ENCODE measurements at places on chromosomes 16 and 17.

DNA sequence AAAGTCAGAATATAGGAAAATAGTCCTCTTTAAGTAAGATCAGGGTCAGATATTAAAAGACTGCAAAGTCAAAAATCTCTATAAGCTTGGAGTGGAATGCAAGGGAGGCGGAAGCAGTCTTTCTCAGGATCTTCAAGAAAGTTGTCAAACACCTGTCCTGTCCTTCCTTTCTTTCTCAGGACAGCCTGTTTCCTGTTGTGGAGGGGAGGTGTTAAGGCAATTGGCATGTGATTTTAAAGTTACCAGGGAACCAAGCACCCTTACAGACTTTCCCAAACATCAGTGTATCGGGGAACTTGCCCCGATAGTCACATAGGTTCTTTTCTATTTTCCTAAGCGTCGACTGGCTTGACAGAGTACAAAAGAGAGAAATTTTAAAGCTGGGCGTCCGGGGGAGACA lies 2.1 kb downstream of the ATP5PD start:
- DNase-seq, result no peak

DNA sequence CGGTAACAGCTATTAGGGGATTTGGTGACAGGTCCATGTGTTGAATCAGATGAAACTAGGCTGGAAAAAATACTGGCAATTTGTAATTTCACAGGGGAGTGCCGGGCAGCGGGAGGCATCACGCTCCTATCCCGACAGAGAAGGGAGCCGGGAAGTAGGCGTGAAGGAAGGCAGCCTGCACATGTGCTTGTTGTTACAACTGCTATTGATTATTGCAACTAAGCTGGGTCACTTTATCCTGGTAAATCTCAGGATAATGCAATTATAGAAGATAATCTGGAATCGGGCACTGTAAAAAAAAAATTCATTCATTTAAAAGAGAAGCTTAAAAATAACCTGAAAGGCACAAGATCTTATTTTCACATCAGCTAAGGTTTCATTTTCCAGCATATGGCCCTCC lies 180.6 kb downstream of the FOXL1 start:
- DNase-seq, result no peak

DNA sequence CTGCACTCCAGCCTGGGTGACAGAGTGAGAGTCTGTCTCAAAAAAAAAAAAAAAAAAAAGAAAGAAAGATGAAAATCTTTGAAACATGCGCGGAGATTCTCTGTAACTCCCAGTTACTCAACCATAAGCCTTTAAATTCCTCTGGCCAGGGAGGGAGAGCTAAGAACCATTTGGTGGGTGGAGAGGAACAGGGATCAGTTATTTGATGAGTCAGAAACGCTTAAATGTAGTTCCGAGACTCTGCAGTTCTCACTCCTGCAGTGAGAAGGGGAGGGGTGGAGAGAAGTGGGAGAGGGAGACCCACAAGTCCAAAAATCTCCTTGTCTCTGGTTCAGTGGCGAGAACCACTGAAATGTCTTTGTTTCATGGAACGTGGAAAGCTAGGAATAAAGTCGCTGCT lies 266.7 kb downstream of the SOX9 start:
- DNase-seq, result no peak

DNA sequence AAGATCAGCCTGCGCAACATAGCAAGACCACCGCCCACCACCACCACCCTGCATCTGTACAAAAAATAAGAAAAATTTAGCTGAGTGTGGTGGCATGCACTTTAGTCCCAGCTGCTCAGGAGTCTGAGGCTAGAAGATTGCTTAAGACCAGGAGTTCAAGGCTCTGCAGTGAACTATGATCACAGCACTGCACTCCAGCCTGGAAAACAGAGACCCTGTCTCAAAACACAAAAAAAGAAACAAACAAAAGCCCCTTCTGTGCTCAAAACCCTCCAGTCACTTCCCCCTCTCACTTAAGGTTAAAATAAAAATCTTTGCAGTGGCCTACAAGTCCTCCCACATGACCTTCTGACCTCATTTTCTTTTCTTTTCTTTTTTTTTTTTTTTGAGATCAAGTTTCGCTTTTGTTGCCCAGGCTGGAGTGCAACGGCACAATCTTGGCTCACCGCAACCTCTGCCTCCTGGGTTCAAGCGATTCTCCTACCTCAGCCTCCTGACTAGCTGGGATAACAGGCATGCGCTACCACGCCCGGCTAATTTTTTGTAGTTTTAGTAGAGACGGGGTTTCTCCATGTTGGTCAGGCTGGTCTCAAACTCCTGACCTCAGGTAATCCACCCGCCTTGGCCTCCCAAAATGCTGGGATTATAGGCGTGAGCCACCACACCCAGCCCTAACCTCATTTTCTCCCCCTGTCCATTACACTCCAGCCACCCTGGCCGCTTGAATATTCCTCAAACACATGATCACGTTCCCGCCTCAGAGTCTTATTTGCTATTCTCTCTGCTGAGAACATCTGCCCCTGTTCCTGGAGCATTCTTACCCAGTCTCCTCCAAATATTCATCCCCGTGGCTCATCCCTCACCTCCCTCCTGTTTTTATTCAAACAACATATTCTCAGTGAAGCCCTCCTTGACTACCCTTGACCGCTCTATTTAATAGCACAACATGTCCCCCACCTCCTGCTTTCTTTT lies 126.6 kb upstream of the MED13 start:
- DNase-seq, result no peak

DNA sequence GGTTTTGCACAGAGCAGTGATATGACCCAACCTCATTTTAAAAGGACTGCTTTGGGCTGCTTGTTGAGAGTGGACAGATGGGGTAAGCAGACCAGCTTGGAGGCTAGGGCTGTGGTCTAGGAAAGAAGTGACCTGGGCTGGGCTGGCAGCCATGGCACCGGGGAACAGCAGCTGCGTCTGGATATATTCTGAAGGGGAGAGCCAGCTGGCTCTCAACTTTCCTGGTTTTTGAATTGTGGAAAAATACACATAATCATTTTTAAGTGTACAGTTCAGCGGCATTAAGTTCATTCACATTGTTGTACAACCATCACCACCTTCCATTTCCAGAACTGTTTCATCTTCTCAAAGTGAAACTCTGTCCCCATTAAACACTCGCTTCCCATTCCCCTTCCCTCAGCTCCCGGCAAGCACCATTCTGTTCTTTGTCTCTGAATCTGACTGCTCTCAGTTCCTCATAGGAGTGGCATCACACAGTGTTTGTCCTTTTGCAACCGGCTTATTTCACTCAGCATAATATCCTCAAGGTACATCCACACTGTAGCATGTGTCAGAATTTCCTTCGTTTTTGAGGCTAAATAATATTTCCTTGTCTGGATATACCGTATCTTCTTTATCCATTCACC lies 113.2 kb downstream of the SPECC1 start:
- no peak for DNase-seq

DNA sequence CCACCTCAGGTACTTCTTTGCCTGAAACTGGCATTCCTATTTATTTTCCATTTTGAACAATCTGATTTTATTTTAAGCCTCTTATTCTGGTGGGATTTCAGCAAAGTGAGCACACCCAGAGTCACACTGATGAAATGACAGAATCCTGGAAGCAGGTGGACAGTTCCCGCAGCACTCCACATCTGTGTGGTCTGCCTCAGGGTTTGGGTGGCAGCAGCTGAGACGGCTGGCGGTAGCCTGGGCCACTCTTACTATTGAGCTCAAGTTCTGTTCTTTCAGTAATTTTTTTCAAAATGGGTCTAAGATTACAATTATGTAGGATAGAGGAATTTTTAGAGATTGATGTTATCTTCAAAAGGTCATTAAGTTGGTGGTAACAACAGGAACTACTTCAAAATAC lies 32.5 kb upstream of the ENDOV start:
- no peak for DNase-seq

GRCh38 chr17:30808785-30809286 lies 15.7 kb downstream of the CRLF3 start:
- DNase-seq, result peak; percentile 62

GRCh38 chr17:57240648-57241047 lies 15.7 kb upstream of the MSI2 start:
- no peak for DNase-seq

DNA sequence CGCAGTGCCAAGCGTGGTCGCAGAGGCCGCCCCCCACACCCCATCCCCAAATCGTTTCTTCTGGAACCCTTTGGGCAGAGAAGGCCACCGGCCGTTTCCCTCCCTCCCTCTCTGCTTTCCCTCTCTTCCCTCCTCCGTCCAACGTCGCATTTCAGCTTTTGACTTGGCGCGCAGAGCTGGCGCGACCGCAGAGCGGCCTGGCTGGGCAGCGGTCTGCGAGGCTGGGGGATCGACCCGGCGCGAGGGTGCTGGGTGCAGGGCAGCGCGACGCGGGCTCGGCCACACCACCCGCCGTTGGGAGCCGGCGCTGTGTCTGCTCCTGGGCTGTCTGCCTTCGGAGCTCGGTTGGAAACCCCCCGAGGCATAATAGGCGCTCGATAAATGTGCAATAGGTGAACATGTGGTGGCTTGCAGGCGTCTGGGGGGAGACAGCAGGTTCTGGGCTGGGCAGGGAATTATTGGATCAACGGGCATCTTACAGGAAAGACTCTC lies 2.8 kb upstream of the NTN3 start:
- no peak for DNase-seq

DNA sequence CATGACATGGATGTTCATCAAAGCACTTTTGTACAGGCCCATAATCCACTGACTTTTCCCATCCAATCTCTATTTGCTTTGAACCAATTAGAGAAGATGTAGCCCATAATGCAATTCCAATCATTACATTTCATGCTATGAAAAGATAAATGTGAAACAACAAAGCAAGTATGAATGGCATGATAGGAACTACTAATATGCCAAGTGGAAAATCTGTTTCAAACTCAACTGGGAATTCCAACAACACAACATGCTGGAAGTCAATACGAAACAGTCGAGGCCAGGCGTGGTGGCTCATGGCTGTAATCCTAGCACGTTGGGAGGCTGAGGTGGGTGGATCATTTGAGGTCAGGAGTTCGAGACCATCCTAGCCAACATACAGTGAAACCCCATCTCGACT lies 39.6 kb upstream of the TMEM97 start:
- no peak for DNase-seq

DNA sequence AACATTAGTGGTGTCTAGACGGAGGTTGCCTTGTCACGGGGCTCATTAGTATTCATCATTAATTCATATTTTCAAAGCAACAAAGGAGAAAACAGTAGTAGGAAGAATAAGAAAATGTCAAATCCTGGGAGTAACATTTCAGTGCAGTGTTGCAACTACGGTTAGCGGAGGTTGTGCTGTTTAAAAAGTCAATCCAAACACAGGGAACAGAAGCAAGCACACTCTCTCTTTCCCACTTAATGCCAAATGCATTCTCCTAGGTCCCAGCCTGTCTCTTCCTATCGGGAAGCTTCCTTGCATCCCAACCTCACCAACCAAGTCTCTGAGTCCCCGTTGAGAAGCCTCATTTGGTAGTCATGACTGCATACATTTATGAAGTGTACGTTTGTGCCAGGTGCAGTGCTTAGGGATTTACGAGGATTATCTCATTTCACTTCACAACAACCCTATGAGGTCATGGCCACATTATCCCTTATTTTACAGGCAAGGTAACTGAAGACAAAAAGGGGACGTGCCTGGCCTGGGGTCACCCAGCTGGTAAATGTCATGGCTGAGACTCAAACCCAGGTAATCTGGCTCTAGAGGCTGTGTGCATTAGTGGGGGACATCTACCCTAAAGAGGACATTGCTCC lies 283.6 kb upstream of the SALL1 start:
- no peak for DNase-seq

GRCh38 chr16:11624636-11625607 lies 38.2 kb upstream of the LITAF start:
- no peak for DNase-seq

DNA sequence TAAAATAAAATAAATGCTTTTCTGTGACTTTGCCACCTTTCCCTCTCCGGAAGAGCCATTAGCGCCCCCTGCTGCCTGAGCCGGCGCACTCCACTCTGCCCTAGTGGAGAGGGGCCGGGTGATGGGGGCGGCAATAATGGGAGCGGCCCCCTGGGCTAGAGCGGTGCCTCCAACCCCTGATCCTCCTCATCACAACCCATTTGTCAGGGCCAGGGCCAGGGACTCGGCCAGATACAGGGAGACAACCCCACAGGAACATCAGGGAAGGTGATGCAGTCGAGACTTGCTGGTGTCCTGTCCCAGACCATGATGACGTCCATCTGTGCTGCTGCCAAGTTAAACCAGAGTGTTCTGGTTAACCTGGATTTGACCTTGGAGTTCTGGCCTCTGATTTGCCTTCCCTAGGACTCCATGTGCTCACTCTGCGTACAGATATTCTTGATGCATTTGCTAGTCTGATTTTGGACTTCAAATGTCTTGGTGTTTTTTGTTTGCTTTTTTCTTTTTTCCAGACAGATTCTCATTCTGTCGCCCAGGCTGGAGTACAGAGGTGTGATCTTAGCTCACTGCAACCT lies 46.1 kb upstream of the BPTF start:
- peak; percentile 51 for DNase-seq

GRCh38 chr17:9878786-9879525 lies 26.1 kb downstream of the RCVRN start:
- DNase-seq, result no peak

GRCh38 chr17:75557075-75557851 lies 30.3 kb upstream of the MYO15B start:
- DNase-seq, result no peak

DNA sequence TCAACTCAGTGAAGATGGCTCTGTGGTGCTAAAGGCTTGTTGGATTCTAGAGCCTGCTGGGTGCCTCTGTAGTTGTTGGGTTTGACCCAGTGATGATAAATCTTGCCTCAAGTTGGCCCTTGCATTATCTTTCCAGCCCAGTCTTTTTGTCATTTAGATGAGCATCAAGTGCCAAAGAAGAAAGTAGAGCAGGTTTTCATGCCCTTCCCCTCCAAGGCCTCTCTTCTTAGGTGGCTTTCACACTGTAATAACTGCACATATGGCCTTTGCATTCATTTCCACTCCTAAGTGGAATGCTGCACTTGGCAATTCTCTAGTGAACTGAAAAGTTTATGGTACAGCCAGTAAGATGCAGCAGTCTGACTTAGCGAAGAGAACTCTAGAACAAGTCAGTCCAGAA lies 165.1 kb downstream of the PHKB start:
- DNase-seq, result no peak

DNA sequence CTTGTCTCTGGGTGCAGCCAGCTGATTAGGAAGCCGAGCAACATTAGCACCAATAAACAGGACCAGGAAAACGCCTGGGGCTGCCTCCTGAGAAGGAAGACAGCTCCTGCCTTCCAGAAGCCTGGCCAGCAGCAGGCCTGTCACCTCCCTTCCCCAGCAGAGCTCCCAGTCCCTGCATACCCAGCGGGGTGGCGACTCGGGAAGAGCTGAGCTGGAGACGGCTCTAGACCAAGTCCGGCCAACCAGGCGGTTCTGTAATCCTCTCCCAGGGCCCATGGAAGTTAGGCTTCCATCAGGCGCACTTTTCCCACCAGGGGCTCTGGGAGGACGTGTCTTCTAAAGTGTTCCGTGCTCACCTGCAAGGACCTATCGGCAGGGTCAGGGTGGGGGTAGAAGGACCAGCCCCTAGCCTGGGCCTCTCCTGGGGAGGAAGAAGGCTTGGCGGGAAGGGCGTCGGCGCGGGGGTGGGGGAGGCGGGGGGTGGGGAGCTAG lies 12.0 kb upstream of the CLUH start:
- DNase-seq, result no peak

GRCh38 chr16:68756239-68756915 lies 19.3 kb downstream of the CDH1 start:
- DNase-seq, result peak; percentile 48
